ENCODE measurements at places on chromosomes 7 and 10.

- DNase-seq = no peak
These were observed 401.9 kb downstream of the SORCS3 start for GRCh38 chr10:105042906-105043552.

- DNase-seq = no peak
These were observed 128.6 kb downstream of the ZNF467 start for GRCh38 chr7:149644754-149645153.

GRCh38 chr7:137441451-137441850 lies 97.9 kb upstream of the PTN start:
- DNase-seq = no peak

DNA sequence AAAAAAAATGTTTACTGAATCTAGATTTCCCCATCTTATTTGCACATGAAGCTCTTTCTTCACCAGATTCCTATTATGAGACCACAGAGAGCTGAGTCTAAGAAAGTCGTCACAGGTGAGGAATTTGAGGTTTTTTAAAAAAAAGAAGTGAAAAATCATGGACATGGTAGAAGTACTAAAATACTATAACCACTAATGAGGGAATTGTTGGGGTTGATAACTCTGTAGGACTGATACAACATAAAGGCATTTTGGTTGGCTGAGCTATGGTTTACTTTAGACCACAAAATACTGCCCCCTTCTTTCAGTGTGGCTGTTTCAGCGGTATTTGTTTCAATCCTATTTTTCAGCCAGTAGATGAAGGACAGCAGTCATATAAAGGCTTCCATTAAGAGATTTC lies 1111.3 kb downstream of the TYW1 start:
- DNase-seq = no peak

DNA sequence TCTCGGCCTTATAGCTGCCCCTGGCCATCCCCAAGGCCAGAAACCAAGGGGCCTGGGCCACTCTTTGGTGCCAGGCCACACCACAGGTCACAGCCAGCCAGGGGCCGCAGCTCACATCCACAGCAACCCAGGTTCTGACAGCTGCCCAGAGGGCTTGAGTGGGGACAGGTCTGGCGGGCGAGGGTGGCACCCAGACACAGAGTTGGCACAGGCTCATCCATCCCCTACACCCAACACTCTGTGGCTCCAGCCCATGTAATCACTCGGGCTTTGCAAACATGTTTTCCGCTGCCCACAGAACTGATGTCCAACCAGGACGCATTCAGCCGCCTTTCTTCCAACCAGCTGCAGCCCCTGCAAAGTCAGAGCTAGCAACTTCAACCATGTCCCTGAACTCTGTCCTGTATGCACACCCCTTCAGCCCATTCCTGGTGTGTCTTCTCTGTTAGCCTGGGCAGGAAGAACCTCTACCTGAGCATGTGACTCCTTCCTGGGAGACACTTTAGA lies 57.7 kb upstream of the PPP2R2D start:
- no peak for DNase-seq

GRCh38 chr7:70776627-70777101 lies 355.3 kb upstream of the GALNT17 start:
- no peak for DNase-seq

DNA sequence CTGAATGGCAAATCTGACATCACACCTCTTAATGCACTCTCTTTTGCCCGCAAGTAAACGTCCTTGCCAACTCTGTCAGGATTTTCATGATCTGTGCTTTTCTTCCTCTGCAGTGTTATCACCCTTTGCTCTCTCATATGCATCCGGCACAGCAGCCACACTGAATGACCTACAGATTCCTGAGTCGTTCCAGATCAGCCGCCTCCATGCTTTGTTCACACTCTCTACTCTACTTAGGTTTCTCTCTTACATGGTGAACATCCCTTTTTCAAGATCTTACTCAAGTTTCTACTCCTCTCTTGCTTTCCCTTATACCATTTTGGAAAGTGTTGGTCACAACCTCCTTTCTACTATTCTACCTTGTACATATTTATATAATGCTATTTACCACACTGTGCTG lies 127.7 kb upstream of the AOAH start:
- no peak for DNase-seq

GRCh38 chr7:54908760-54909438 lies 109.9 kb upstream of the EGFR start:
- no peak for DNase-seq

DNA sequence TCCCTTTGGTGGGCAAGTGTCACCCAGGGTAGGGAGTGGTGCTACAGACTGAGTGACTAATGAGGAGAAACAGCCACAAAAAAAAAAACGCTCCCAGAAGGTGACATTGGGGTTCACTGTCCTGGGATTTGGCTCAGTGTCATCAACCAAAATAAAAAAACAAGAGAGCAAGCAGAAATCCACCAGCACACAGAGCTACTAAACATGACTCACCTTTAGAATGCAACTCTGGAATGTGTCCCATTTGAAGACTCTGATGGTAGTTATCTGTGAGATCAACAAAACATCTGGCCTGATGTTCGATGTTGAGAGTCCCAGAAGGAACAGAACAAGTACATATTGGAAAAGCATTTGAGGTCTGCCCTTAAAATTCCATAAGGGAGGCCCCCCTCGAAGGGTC lies 200.3 kb upstream of the LYZL2 start:
- DNase-seq = no peak

DNA sequence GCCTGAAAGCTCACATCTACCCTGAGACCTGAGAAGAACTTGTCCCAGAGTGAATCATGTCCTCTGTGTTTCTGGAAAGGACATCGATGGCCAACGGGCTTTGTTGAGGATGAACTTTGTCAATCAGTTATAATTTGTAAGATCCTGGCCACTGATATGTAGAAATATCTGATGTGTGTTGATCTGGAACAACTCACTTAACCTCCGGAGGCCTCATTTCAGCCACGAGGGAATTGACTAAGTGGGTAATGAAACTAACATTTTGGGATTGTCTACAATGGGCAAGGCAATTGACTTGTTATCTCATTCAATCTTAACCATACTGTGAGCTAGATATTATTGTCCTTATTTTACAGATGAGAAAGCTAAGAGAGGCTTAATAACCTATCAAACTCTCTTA lies 468.1 kb upstream of the NRP1 start:
- no peak for DNase-seq

DNA sequence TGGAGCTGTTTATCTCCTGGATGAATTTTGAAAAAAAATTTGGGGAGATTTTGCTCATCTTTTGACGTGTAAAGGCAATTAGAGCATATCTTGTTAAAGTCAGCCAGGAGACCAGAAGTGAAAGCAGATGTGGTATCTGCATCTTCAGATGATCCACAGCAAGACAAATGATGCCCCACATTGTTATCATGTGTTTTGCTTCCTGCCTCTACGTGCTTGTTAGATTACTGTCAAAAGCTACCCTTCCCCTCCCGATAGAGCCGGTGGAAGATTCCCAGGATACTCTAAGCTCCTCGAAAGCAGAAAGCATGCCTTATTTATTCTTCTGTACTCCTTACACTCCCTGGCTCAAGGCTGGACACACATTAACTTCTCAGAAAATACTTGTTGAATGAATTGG lies 12.9 kb downstream of the COL17A1 start:
- DNase-seq = no peak

GRCh38 chr10:56496186-56496486 lies 135.1 kb upstream of the ZWINT start:
- DNase-seq = no peak

DNA sequence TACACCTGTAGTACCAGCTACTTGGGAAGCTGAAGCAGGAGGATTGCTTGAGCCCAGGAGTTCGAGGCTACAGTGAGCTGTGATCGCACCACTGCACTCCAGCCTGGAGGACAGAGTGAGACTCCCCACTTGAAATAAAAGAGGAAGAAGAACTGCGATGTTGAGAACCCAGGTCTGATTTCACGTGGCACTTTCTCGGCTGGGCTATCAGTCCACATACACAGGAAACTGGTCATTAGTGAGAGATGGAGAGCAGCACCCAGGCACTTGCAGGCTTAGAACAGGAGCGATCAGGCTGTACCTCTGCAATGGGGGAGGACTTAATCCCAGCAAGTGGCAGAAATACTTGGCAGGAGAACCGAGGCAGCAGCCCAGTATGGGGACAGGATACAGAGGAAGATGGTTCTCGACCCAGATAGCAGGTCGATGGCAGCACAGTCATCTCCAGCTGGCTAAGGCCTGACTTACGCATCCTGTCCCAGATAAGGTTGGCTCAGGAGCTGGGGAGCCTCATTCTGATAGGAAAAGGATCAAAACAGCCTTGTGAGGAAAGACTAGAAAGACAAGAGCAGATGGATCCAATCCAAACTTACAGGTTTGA lies 487.7 kb upstream of the AUTS2 start:
- DNase-seq = no peak

- no peak for DNase-seq
These were observed 69.3 kb downstream of the OAT start for GRCh38 chr10:124349231-124349995.

- no peak for DNase-seq
These were observed 731.5 kb upstream of the C7orf33 start for GRCh38 chr7:147859033-147859432.

DNA sequence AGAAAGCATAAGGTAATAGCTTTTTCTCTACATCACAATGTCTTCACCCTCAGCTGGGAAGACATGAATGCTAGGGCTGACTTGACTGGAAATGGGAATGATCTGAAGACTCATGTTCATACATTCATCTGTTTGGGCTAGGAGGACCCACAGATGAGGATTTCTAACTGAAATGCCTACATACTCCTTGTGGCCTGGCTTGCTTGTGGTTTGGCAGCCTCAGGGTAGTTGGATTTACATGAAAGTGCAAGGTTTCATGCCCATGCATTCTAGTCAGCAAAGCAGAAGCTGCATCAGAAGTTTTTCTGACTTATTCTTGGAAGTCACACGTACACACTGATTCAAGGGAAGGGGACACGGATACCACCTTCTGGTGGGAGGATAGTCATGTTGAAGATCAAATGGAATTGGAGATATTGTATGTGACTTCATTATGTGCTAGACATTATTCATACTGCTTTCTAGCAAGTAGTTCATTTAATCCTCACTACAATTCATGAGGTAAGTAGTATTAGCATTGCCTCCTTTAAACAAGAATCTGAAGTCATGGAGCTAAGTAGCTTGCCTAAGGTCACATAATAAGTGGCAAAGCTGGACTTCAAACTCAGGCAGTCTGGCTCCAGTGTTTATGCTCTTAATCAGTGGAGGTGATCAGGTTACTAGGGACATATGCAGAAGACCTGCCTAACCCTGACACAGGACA lies 957.0 kb downstream of the LRMDA start:
- DNase-seq = no peak

DNA sequence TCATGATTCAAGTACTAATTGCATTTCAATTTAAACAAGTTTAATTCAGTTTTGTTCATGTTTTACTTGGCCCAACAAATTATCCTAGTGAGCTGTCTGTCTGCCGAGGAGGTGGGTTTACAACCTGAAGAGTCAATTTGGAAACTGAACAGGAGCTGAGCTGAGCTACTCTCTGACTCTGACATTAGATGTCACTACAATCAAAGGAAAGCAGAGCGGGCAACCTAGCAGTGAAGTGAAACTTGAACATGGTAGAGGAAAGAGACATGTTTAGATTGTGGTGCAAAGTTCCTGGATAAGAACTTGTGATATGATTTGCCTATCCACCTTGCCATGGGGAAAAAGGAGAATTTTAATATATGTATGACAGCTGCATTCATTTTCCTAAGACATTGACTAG lies 9.6 kb upstream of the AGR3 start:
- DNase-seq = no peak

- DNase-seq = no peak
These were observed 6.7 kb upstream of the IMMP2L start for GRCh38 chr7:111568870-111569462.

GRCh38 chr7:91759205-91759863 lies 121.2 kb downstream of the MTERF1 start:
- no peak for DNase-seq

DNA sequence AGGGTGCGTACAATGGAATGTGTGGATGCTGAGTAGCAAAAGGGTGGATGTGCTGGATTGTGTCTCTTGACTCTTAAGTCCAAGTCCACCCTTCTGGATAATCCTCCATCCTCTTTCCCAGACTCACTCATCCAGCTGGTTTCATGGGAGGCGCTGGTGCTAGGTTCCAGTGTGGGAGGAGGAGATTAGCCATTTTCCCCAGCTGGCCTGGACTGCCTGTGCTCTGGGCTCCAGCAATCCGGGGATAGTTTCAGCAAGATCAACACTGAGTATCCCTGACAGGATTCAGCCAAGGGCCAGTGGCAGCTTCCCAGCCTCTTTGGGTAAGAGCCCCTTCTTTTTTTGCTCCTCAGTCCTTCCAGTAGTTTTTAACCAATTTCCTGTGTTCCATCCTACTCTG lies 21.6 kb upstream of the TRIL start:
- no peak for DNase-seq

DNA sequence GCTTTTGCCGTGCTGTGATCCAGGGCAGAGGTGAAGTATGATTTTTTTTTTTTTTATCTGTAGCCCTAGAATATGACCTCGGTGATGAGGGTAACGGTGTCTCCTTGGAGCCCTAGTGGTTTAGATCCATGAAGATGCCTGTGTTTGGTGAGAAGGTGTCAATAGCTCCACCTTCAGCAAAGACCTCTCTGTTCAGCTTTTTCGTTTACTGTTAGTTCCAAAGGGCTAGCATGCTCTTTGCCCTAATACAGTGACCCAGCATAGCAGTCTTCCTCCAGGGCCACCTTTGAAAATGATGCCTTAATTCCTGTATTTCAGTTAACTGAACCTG lies 746 bp upstream of the MRPS16 start:
- no peak for DNase-seq

DNA sequence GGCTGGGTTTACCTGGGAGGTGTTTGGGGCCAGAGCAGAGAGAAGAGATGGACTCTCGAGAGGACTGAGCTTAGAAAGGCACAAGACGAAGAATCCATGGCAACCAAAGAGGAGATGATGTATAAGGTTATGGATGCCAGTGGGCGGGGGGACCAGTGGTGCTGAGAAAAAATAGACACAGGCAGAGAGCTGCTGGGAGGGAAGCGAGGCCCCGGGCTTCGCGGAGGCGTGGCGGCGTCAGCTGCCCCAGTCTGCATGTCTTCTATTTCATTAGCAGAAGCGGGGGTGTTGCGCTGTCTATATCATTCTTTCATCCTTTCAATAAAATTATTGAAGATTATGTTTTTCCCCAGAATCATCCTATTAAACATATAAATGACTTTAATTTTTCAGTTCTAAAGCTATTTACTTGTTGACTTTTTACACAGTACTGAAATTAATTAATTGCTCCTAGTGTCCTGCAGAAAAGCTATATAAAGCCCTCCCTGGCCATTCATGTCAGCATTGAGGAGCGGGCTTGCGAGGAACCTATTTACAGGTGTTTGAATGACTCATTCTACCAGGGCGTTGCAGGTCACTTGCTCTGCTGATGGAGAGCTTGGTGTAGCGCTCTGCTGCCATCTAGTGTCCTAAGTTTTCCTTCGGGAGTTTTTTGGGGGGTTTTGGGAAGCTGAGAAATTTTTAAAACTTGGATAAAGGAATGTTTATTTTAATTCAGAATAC lies 42.9 kb upstream of the BHLHA15 start:
- no peak for DNase-seq

DNA sequence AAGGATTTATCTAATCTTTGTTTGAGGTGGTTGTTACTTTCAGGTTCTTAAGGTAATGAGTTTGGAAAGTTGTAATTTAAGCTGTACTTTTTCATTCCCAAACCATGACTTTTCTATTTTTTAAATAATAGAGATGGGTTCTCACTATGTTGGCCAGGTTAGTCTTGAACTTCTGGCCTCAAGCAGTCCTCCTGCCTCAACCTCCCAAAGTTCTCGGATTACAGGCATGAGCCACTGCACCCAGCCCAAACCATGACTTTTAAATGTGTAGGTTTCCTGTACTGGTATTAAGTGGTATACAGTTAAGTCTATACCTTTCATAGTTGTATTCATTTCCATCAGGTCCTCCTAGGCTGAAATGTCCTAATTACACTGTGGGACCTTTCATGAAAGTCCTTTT lies 10.4 kb downstream of the INPP5F start:
- no peak for DNase-seq
